NCI-H1092 (cell line): ENCODE measurements at places on chromosomes 12 and 14.

DNA sequence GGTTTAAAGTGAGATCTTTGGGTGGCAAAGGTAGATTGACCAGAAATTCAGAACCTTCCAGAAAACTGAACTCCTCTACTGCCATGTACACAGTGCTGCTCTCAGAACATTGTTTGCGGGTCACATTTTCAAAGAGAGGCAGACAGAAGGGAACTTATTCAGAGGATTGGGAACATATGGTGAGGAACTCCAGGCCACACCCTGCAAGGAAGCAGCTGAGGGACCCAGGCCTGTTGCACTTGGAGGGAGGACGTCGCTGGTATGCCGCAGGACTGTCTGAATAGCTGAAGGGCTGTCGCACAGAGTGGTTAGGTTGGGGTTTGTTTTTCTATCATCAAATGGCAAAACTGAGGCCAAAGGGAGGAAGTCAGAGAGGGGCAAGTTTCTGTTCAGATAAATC is 441.1 kb downstream of the DPF3 start:
- DNase-seq, result no peak

- DNase-seq, result no peak
These were observed 5.3 kb downstream of the GRIN2B start for GRCh38 chr12:13976028-13976584.

- no peak for DNase-seq
These were observed 18.8 kb downstream of the C12orf43 start for GRCh38 chr12:120997448-120997847.

DNA sequence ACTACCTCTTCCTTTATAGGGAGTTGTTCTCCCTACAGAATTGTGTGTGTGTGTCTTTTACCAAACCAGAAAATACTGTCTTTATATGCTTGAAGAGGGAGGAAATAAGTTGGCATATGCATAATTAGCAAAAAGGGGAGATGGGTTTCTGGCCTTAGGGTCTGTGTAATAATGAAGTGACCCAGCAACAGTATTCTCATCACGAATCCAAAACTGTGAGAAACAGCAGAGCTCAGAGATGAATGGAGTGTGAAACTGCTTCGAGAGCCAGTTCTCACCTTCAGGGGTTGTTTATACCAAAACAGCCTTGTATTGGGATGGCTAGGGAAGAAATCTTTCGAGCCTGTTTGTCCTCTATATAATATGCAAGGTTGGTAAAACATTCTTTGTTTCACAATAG is 227.5 kb downstream of the MON2 start:
- DNase-seq, result no peak

DNA sequence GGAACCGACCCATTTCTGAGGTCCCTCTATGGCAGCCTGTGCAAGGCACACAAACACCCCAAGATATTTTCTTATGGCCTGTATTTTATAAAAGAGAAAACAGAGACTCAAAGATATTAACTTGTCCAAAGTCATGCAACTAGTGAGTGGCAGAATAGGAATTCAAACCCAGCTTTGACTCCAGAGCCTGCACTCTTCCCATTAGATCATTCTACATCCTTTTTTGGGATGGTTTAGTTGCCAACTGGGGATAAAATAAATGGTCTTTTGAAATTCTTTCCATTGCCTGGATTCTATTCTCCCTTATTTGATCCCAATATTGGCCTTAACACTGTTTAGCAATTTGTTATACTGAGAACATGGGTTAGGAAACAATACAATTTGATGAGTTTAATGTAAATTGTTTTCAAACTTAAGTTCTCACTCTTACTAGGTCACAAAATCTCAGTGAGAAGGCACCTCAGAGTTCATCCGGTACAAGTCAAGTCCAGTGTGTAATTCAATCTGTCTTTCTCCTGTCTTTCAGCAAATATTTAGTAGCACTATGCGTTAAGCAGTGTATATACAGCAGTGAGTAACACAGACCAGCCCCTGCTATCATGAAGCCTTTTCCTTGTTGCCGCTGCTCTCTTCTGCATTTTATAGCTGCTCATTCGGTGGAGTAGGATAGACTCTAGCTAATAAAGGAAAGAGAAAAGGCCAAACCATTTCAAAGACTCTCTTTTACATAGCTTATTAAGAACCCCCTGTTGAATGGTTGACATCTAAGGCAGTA is 162.1 kb upstream of the IFNG-AS1 start:
- no peak for DNase-seq
